ENCODE measurements at places on chromosomes 2 and 18.

- peak; percentile 10 for DNase-seq
Measured at GRCh38 chr2:28580078-28580477, 84.2 kb downstream of the PLB1 start.

DNA sequence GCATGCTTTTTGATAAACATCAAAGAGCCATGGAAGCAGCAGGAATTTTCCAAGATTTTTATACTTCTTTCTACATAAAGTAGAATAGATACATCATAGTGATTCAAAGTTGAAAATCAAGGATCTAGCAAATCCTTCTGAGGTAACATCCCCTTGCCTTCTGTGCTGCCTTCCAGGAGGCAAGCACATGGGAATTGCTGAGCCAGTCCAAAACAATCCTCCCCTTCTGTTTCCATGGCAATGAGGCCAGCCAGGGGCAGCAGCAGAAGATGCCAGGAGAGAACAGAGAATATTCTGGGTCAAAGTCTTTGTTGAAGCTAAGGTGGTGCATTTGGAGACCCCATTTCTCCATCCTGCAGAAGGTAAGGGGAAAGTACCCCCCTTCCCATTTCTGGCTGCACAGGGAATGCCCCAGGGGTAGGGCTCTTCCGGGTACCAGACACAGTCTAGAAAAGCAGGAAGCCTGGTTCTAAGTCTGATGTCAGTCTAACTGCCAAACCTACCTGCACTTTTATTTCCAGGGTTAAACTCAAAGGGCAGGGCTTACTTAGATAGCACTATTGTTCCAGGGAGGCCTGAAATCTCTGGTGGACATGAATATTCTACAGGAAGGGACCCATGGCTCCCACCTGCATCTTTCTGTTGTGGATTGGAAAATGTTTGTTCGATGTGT is 22.1 kb downstream of the CENPA start:
- no peak for DNase-seq

DNA sequence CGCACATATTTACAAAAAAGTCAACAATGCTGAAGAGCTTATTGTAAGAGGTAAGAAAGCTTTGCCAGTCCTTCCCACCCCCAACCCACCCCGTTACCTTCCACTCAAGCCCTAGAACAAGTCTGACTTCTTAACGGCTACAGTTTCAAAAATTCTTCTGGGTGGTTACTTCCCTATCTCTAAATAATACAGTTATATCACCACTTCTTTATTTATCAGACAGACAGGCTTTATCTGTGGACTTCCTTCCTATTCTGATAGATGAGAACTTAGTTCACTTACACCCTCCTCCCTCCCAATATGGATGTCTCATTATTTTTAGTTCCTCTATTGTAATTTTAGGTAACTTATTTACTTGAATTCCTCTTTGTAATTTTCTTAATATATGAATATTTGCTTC is 26.7 kb upstream of the ACTR3 start:
- DNase-seq: no peak

GRCh38 chr2:25339791-25340180 is 1.9 kb downstream of the DNMT3A start:
- DNase-seq: no peak

GRCh38 chr2:238989484-238989883 is 141.6 kb downstream of the TWIST2 start:
- no peak for DNase-seq

Measured in lung microvascular endothelial cell (primary cell).